ENCODE measurements at places on chromosomes 1 and 21.

- no peak for DNase-seq
These were observed at the start of gene TTC22 for GRCh38 chr1:54800899-54801759. Gene TTC22, minus strand, starts transcription at chr1:54801323. Its CDS starts 160 bp downstream, at chr1:54801163.

DNA sequence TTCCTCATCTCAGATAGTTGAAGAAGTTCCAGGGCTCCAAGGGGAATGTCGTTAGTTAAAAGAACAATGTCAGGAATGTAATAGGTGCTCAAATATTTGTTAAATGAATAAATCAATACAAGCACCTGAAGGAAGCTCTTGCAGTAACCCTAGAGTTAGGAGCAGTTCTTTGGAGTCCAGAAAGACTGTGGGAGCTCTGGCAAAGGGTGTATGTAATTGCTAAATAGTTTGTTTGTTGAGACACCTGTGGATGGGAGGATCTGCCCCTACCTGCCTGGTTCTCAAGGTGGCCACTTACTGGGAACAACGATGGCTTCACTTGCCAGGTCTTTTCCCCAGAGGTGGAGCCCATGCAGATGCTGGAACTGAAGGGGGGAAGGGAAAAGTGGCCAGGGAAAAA is 27.5 kb upstream of the JUN start:
- no peak for DNase-seq

- DNase-seq: no peak
These were observed 14.7 kb upstream of the ATF3 start for GRCh38 chr1:212593821-212594251.

- no peak for DNase-seq
These were observed 34.3 kb upstream of the RAP1GAP start for GRCh38 chr1:21703318-21703963.

- no peak for DNase-seq
These were observed 43.5 kb downstream of the OPRD1 start for GRCh38 chr1:28855469-28855951.

- DNase-seq: no peak
These were observed 15.6 kb downstream of the IGFN1 start for GRCh38 chr1:201206176-201206575.

DNA sequence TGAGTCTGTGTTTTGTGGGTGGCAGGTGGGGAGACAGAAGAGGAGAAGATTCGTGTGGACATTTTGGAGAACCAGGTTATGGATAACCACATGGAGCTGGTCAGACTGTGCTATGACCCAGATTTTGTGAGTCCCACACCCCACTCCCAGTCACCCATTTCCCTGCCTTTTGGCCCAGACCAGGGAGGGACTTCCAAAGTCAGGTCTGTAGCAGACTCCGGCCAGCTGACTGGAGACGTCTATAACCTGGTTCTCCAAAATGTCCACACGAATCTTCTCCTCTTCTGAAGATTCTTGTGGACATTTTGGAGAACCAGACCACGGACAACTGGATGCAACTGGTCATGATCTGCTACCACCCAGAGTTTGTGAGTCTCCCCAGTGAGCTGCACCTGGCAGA is 1.6 kb downstream of the GSTM5 start:
- DNase-seq: no peak

GRCh38 chr1:221845650-221846371 is 103.9 kb upstream of the DUSP10 start:
- peak; percentile 51 for DNase-seq

DNA sequence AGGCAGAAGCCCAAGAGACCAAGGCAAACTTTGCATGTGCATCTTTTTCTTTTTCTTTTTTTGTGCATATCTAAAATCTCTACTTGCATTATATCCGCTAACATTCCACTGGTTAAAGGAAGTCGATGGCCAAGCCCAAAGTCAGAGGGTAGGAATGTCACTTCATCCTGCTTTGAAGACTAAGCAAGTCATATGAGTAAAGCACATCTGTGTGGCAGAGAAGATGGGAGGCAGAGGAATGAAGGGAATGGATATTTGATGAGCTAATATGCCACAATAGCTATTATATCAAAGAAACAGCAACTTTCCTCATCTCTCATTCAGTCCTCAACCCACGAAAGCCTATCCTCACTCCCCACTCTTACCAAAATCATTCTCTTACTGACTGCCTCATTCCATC is 59.3 kb downstream of the RNF220 start:
- no peak for DNase-seq

GRCh38 chr1:65958561-65959350 is 166.1 kb downstream of the PDE4B start:
- peak; percentile 25 for DNase-seq
